DMS 273 treated with DMSO at 0.1 percent for 48 hours (cell line): ENCODE measurements at places on chromosomes 5 and 9.

DNA sequence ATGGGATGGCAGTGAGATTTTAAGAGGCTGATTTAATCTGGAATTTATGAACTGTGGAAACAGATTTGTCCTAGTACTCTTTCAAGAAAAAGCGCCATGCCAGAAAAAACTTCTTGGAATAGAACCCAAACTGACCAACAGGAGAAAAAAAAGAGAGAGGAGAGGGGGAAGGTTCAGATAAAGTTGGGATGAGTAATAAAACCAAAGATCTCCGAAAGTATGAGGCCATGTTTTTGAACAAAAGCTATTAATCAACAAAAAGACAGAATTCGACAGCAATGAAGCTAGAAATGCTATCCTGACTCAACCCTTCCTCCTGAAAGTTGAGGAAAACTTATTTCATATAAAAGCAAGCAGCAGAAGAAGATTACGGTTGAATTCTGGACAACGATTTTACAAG is 135.5 kb downstream of the CEMIP2 start:
- DNase-seq, result no peak

GRCh38 chr5:59007460-59008063 is 424.7 kb downstream of the RAB3C start:
- no peak for DNase-seq

GRCh38 chr5:177270653-177271052 is 32.9 kb downstream of the RAB24 start:
- no peak for DNase-seq

DNA sequence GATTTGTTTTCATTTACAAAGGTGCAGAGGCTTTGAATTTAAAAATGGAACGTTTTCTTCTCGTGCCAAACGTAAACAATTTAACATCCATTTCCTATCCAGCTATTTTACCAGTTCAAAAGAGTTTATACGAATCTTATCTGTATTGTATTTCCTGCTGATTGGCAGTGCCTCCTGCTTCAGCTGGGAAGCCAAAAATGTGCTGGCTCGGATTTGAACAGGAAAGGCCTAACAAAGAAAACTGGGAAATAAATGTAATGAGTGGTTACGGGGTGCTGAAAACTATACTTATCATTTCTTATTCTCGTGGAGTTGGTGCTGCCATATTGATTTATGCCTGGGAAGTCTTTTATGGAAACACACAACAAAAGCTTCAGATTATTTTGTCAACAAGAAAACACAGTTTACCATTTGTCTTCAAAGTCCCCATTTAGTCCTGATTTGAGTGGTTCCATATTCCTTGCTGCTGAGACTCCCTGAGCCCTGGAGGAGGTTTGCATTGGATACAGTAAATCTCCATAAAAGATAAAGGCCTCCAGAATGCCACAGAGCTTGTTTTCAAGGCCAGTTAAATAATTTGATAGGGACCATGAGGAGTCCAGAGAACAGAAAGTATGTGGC is 507.4 kb downstream of the RASEF start:
- no peak for DNase-seq

- DNase-seq, result no peak
Observed at GRCh38 chr5:109411627-109412026, 1.9 kb upstream of the PJA2 start.

DNA sequence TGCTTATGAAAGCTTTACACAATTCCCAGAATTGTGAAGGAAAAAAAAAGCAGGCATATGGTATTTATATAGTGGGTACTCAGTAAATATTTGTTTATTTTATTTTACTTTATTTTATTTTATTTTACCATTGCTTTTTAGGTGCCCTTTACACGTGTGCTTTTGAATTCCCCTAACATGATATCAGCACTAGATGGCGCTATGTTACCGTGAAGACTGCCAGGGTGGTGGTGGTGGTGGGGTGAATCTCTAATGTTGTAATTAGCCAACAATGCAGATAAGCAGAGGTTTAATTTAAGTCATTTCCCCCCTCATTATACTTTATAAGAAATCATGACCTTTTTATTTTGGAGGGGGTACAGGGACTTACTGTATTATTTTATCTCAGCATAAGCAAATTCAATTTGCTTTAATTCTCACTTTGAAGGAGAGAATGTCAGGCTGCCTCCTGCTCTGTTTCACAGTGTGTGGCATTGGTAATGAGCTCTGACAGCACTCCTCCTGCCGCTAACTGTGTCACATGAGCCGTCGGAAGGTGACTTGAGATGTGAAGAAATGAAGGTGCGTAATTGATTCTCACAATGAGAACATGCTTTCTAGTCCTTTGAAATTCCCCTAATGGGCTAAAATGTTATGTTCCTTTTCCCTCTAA is 165.6 kb downstream of the YTHDC2 start:
- peak; percentile 12 for DNase-seq

DNA sequence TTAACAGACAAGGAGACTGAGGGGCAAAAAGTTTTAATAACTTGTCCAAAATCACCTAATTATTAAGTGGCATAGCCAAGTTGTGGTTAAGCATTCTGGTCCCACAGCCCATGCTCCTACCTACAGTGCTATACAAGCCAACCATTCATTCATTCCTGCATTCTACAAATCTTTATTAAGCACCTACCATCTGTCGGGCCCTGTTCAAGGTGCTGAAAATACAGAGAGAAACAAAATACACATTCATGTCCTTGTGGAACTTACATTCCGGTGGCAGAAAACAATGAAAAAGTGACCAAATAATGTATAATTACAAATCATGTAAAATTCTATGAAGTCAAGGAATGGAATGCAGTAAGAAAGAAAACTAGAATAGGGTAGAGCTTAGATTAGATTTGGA is 27.8 kb upstream of the CDH6 start:
- no peak for DNase-seq

DNA sequence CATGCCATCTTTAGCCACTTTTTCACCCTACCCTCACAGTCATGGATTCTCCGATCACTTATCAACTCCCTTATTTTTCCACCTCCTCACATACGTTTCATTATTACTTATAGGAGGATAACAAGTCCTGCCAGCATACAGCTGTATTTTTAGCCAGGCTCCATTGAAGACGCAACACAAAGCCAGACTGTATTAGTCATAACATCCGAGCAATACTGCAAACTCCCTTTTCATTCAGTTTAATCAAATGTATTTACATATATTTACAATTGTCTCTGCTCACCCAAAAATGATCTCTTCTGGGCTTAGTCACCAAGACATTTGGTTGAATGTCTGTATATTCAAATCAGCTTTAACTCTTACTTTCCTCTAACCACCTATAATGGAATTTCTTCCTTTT is 126.4 kb upstream of the PRLR start:
- DNase-seq, result no peak

- no peak for DNase-seq
Observed at GRCh38 chr9:86281593-86282076, 703 bp downstream of the ISCA1 start.

DNA sequence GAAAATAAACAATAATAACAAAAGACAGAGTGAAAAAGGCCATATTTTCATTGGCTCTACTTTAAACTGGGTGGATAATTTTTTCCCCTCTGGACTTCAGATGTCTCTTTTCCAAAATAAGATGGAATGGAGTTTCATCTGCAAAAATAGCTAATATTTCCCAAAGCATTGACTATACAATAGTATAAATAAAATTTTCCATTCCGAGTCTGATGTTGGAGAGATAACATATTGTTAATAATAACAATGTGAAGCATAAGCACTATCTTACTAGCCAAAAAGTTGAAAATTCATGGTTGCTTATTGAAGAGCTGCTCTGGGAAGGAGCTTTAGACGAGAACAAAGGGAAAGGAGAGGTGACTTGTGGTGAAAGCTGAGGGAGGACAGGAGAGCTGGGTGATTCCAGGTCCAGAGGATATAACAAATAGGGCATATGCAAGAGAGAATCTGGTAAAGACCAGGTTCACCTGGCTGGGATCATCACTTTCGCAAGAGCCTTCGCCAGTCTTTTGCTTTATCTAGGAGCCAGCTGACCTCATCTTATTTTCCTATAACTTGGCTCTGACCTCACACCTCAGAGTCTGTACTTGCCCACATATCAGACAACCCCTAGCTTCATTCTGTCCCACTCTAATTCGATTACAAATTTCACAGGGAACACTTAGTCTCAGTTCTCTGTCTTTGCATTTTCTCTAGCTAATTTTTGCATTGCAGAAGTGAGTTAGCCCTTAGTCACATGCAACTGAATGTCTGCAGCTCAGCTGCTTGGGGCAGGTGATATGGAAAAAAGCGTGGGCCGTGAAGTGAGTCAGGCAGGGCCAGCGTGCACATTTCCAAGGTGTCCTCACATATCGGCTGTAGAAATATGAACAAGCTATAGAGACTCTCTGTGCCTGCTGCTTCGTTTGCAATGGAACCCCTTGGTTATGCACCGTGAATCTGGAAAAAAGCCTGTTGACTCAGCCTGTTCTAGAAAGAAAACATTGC is 7.6 kb upstream of the ZNF474 start:
- no peak for DNase-seq

- DNase-seq, result no peak
Observed at GRCh38 chr5:33793276-33793675, 98.5 kb downstream of the ADAMTS12 start.

DNA sequence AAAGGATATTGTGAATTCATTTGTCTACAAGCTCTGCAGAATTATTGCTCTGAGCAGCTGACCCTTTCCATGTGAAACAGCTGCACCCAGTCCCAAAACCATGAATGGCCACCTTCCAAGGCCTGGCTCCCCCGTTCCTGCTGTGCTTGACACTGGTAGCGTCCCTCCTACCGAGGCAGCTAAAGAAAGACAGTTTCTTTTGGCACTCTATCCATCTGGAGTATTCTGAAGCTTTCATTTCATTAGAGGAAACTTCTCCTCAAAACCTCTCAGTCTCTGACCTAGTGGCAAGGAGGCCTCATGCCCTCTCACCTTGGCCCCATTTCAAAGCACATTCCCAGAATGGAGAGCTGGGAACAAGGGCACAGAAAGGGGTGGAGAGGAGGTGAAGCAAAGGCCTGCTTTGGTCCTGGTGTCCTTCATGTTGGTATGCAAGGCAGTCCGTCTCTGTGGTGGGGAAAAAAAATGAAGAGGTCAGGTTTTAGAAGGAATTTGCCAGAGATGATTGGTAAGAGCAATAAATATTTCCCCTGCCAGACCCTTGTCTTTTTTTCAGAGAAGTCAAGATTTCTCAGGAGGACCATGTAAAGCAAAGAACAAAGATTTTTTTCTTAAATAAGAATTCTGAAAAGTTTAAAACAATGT is 232.0 kb downstream of the RFK start:
- DNase-seq, result no peak

GRCh38 chr5:75461679-75462078 is 49.8 kb downstream of the CERT1 start:
- DNase-seq, result no peak

DNA sequence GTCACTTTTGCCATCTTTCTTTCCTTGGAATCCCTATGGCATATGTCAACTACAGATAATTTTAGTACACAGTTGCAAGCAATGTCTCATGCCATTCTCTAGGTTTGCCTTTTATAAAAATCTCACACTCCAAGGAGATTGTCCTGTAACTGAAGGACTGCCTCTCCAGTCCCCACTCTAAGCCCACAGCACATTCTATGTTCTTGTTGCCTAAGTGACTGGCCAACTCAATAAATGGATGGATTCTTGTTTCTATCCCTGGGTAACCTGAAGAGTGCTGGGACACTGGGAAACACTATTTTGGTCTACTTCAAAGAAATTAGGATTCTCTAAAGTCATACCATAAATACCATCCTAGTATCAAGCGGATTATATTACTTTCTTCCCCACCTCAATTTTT is 145.0 kb downstream of the PLCXD3 start:
- DNase-seq, result no peak

DNA sequence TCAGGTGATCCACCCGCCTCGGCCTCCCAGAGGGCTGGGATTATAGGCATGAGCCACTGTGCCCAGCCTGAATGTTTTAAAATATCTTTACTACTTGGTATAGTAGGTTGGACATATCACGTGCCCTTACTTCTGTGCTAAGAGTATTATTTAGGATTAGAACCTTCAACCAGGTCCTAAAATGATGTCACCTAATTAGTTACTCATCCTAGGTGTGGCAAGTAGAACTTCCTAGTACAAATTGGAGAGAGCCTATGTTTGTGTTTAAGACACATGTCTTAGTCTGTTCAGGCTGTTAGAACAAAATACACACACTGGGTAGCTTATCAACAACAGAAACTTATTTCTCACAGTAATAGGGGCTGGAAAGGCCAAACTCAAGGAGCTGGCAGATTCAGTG is 51.5 kb downstream of the ZFAND5 start:
- no peak for DNase-seq

- no peak for DNase-seq
Observed at GRCh38 chr5:135480511-135480910, 28.4 kb upstream of the TIFAB start.

DNA sequence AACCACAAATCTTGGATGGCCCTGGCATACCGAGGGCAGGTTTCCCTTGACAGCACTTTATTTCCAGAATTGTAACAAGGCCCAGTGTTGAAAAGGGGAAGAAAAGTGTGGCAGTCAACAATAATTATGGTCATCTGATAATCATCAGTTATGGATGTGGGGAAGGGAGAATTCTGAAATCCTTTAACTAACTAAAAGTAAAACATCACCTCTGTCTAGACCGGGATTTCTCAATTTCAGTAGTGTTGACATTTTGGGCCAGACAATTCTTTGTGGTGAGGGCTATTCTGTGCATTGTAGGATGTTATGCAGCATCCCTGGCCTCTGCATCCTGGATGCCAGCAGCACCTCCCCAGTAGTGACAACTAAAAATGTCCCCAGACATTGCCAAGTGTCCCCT is 140.4 kb downstream of the PSAT1 start:
- no peak for DNase-seq

GRCh38 chr5:159198063-159199036 is 11.0 kb downstream of the RNF145 start:
- DNase-seq, result no peak

GRCh38 chr5:124642151-124642550 is 104.3 kb downstream of the ZNF608 start:
- no peak for DNase-seq

DNA sequence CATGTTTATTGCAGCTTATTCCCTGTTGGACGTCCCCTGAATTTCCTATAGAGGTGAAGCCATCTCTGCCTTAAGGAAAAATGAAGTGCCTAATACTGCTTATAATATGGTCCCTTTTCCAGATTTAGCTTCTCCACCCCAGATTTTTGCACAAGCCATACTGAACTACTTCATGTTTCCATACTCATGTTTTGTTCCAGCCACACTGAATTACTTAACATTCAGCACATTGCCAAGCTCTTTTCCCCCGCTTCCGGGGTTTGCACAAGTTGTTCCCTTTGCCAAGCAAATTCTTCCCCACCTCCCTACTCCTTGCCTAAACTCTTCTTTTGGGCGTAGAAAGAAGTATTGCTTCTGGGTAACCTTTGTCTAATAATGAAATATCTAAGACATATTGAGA is 1.7 kb upstream of the CNTRL start:
- no peak for DNase-seq

GRCh38 chr5:61283471-61283870 is 48.6 kb upstream of the ZSWIM6 start:
- DNase-seq, result no peak

DNA sequence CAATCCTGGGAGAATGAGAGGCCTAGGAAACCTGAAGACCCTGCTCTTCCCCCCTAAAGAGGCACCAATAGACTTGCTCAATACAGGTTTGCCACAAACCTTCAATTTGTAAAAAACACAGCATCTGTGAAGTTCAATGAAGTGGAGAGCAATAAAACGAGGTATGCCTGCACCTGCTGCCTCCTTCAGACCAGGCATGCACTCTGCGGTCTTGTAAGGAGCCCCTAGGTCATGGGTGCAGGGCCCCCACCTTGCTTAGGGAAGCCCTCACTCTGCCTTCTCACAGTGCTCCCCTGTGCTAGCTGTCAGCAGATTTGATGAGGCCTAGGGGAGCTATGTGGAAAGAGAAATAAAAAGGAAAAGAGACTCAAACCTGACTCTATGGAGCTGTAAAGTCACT is 72.1 kb upstream of the GALNT10 start:
- no peak for DNase-seq
